ENCODE measurements at places on chromosomes 12 and 14. TPM values are rescaled to one million over a fixed set of nuclear protein-coding genes. Genes with fewer than 3 reads are reported as not detected.

The SLC25A47 gene
- total RNA-seq = not detected

DNA sequence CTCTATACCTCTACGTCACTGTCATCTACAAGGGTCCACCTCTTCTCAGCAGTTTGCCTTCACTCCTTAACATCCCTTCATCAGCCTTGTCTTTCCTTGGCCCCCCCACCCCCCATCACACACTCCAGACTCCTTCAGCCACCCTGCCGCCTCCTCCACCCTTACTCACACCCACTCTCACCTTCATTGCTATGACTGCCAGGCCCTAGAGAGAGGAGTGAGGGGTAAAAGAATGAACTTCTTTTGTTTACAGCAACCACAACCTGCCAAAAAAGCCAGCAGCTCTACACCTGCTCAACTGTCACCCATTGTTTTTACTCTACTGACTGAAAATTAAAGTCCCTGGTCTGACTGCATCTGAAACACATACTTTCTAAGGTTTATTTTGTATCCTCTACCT lies 112.8 kb downstream of the DUSP6 start:
- no peaks in the 10 kb centered on the region for H3K36me3 ChIP-seq
- no peak overlapping the region for H3K4me3 ChIP-seq
- no peak overlapping the region for H3K27ac ChIP-seq

DNA sequence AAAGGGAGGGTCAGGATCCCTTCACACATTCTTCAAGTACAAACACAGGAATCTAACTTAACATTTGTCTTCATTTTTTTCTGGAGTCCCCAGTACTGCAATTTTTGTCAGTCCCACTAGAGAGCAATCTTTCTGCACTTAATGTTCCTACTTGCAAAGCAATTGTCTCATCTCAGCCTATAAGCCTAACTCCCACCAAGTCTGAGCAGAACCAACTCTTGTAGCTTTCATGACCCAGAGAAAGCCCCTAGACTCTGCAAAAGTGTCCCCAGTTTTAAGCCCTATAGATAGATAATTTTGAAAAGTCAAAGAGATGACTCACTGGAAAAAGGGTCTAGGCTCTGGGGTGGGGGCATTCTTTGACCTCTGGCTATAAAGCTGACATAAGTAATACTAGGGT lies 1.8 kb upstream of the ZBTB39 start:
- H3K27me3 ChIP-seq = peaks cover 14% of the 10 kb centered on the region
- H3K4me1 ChIP-seq = peaks cover 11% of the 10 kb centered on the region
- no peak overlapping the region for H3K27ac ChIP-seq
- peaks cover 14% of the 10 kb centered on the region for H3K36me3 ChIP-seq

DNA sequence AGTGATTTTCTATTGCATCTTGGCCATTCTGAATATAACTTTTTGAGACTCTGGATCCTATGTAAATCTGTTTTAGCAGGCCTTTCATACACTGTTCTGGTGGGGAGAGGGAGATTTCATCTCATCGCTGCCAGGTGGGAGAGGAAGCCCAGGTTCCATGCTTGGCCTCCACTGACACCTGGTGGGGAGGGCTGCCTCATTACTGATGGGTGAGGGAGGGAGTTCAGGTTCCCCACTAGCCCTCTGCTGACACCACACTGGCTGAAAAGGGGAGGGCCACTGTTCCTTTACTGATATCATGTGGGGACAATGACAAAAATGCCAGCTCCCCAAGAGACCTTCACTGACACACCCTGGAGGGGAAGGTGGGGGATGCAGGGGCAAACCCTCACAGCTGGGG lies 2.4 kb upstream of the GALNT8 start:
- H3K27me3 ChIP-seq = peaks cover 3% of the 10 kb centered on the region
- no peak for DNase-seq
- H3K27ac ChIP-seq = no peak overlapping the region
- H3K4me3 ChIP-seq = no peak overlapping the region
- H3K4me1 ChIP-seq = no peaks in the 10 kb centered on the region

The COQ5 gene
- 23.4 TPM for total RNA-seq

GRCh38 chr12:78470354-78471195 lies 394.0 kb upstream of the SYT1 start:
- no peaks in the 10 kb centered on the region for H3K36me3 ChIP-seq
- H3K4me3 ChIP-seq = no peak overlapping the region
- DNase-seq = peak; percentile 42
- no peaks in the 10 kb centered on the region for H3K27me3 ChIP-seq
- H3K4me1 ChIP-seq = no peaks in the 10 kb centered on the region
- no peak overlapping the region for H3K27ac ChIP-seq

GRCh38 chr14:20645481-20645880 lies 4.0 kb upstream of the OR6S1 start:
- H3K36me3 ChIP-seq = no peaks in the 10 kb centered on the region
- no peak for DNase-seq

DNA sequence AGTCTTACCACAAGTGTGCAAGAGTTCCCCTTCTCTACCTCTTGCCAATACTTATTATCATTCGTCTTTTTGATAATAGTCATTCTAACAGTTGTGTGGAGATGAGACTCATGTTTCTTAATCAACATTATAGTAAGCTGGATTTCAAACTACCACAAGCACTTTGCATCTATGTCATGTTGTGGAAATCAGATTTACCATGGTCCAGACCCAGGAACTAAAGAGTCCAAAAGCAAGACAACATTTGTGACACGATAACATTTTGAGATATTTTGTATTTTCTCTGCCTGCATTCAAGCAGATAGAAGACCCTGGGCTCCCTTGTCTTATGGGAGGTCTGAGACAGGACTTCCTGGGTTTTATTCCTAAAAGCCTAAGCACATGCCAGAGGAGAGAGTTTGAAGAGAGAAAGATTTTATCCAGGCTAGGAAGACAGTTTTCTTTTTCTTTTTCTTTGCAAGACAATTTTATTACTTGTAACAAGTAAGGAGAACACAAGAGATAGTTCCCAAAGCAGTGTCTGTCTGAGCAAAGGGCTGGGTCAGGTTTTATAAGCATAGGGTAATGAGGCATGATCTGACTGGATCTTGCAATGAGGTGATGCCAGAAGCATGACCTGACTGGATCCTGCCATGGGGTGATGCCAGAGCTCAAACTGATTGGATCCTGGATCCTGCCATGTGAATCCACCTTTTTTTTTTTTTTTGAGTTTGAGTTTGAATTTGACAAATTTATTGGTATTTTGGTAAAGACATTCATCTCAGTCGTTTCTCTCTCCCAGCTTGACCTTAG lies 180.5 kb upstream of the HMGA2 start:
- H3K4me1 ChIP-seq = peaks cover 24% of the 10 kb centered on the region
- no peak overlapping the region for H3K4me3 ChIP-seq
- H3K27me3 ChIP-seq = no peaks in the 10 kb centered on the region
- no peaks in the 10 kb centered on the region for H3K36me3 ChIP-seq
- H3K27ac ChIP-seq = no peak overlapping the region

GRCh38 chr12:169528-170370 lies 44.2 kb downstream of the SLC6A12 start:
- no peak overlapping the region for H3K4me3 ChIP-seq
- H3K27me3 ChIP-seq = no peaks in the 10 kb centered on the region
- no peak for DNase-seq

GRCh38 chr12:131264635-131265034 lies 310.9 kb downstream of the ADGRD1 start:
- no peaks in the 10 kb centered on the region for H3K4me1 ChIP-seq
- no peaks in the 10 kb centered on the region for H3K27me3 ChIP-seq
- H3K36me3 ChIP-seq = no peaks in the 10 kb centered on the region
- no peak overlapping the region for H3K27ac ChIP-seq
- H3K4me3 ChIP-seq = no peak overlapping the region

DNA sequence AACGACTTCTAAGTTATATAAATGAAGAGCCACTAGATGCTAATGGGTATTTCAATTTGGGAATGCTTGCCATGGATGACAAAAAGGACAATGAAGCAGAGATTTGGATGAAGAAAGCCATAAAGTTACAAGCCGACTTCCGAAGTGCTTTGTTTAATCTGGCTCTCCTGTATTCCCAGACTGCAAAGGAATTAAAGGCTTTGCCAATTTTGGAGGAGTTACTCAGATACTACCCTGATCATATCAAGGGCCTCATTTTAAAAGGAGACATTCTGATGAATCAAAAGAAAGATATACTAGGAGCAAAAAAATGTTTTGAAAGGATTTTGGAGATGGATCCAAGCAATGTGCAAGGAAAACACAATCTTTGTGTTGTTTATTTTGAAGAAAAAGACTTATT lies 52.8 kb downstream of the TMTC3 start:
- H3K27me3 ChIP-seq = no peaks in the 10 kb centered on the region
- H3K36me3 ChIP-seq = peaks cover 10% of the 10 kb centered on the region
- no peak overlapping the region for H3K27ac ChIP-seq
- DNase-seq = no peak
- H3K4me1 ChIP-seq = no peaks in the 10 kb centered on the region

DNA sequence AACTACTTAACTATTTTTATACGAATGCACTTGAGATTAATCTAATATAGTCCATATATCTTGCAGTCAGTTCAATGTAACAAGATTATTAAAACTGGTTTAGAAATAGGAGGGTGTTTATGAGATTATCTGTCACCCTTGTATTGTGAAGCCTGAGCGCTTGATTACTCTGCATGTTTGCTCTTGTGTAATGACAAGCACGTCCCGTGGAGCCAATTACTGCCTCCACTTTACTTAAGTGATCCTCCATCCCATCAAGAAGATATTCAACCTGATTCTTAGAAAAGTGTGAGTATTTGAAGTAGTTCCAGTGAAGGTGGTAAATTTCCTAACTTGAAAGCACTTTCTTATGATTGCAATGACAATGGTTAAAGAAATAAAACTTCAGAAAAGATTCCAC lies 415.2 kb upstream of the GARIN6 start:
- no peaks in the 10 kb centered on the region for H3K36me3 ChIP-seq
- no peak for DNase-seq
- H3K27ac ChIP-seq = no peak overlapping the region
- H3K4me3 ChIP-seq = no peak overlapping the region
- no peaks in the 10 kb centered on the region for H3K27me3 ChIP-seq
- no peaks in the 10 kb centered on the region for H3K4me1 ChIP-seq

DNA sequence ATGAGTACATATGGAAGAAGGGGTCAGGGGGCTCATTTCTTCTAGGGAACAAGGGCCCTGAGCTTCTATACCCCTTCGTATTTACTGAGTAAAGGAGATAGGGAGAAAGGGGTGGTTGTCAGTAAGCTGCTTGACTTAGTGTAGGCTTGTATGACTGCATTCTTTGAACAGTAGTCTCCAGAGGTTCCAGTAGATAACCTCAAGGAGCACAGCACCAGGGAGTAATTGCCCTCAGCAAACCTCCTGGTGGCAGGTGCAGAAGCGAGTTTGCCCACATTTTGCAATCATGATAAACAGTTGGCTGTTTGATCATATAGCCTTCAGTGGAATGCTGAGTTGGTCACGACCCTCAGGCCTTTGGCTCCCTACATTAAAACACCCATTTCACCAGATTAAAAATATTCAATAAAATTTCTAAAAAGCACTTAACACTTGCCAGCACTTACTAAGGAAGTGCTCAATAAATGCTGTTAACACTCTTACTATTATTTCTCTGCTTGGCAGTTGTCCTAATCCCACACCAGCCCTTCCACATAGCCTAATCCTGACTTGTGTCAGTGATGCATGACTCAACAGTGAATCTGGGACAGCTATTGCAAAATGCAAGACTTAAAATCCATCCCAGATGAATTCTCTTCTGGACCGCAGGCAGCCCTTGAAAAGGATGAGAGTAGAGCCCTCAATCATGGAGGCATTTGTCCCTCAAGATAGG lies 3.7 kb upstream of the DHRS4L2 start:
- H3K4me1 ChIP-seq = no peaks in the 10 kb centered on the region
- H3K27ac ChIP-seq = no peak overlapping the region
- H3K4me3 ChIP-seq = no peak overlapping the region

The BEGAIN gene
- total RNA-seq = 0.54 TPM

DNA sequence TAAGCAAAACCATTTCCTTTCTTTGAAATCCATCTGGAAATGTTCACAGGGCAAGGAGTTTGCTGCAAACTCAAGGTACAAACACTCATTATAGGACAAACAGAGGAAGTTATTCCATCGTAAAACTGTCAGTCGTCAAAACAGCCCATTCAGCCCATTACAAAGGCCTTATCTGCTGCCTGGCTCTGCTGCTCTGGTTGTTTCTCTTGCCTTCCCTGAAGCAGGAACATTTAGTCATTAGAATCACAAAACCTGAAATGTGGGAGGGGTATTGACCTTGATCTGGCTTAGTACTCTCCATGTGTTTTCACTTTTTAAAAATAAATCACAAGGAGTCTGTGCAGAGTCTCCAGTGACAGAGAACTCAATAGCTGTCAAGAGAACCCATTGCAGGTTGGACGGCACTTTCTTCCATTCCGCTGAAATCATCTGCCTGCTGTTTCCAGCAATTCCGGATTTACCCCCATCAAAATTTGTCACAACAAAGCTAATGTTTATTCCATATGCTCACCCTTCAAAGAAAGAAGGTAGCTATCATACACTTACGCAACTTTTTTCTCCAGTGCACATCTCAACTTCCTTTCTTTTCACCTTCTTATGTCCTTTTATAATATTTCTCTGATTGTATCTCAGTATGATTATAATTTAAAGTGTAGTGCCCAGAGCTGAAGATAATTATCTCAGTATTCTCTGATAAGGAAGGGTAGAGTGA lies 24.6 kb upstream of the ITPR2 start:
- no peak for DNase-seq
- no peak overlapping the region for H3K27ac ChIP-seq
- no peaks in the 10 kb centered on the region for H3K36me3 ChIP-seq
- H3K4me1 ChIP-seq = no peaks in the 10 kb centered on the region
- no peak overlapping the region for H3K4me3 ChIP-seq

DNA sequence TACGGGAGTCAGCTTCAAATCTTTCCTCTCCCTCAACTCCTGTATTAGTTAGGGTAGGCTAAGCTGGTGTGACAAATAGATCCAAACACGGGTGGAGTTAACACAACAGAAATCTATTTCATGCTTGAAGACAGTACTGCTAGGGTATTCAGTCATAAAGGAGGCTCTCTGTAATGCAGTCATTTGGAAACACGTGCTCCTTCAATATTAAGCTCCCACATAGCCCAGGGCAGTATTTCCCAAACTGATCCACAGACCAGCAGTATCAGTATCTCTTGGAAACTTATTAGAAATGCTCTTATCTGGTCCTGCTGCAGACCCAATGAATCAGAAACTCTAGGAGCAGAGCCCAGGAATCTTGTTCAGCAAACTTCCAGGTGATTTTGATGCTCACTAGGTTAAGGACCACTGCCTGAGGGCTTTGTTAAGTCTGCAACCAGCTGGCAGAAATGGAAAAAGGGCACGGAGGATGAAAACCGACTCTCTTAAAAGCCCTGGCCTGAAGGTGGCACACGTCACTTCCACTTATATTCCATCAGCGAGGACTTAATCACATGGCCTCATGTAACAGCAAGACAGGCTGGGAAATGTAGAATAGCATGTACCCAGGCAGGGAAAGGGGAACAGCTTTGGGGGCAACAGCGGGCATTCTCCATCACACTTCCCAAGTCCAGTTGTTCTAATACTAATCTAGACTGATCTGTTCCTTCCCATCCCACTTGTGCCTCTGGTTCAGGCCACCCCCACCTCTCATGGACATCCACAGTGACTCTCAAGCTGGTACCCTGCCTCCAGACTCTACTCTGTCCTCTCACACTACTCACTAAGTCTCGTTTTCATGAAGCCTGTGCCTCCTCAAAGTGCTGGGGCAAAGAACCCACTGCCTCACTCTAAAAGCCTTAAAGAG lies 38.2 kb upstream of the RIC8B start:
- H3K36me3 ChIP-seq = no peaks in the 10 kb centered on the region
- no peak for DNase-seq
